GM18507 (cell line): ENCODE measurements at places on chromosomes 1 and 21.

- DNase-seq = no peak
These were observed 7.5 kb upstream of the FMO3 start for GRCh38 chr1:171083222-171083621.

DNA sequence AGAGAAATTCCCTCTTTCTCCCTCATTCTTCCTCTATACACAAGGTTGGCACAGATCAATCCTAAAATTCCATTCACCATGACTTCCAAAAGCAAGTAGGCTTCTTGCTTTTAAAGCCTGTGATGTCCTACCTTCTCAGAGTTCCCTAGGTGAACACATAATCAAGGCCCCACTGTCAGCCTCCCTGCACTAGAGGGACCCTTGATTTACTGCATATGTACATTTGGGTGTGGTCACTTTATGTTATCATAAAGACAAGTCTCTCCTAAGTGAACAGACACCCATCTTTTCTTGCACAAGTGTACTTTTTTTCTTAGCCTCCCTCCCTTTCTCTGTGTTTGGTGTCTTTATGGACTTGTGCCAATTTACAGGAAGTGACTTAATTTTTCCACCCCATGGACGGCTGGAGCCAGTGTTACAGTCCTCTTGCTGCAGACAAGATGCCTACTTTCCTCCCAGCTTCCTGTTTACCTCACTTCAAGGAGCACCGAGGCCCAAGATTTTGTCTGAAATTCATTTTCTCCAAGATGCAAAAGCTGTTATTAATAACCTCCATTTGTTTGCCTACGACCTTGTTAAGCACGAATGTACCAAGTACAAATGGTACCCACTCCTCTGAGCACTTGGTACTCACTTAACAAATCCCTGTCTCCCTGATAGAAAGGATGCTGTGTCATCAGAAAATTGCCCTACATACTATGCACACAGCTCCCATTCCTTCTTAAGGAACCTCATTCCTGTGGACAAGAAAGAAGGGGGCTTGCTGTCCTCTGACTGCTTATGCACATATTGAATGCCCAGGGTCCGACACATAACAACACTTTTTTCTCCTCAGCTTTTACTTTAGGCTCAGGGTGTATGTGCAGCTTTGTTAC is 82.8 kb upstream of the SLC44A3 start:
- no peak for DNase-seq

- no peak for DNase-seq
These were observed at the start of gene NEXN for GRCh38 chr1:77888081-77888780. TSS of gene NEXN (plus strand) at chr1:77888624. CDS start at chr1:77916107, 27,483 bp downstream.

DNA sequence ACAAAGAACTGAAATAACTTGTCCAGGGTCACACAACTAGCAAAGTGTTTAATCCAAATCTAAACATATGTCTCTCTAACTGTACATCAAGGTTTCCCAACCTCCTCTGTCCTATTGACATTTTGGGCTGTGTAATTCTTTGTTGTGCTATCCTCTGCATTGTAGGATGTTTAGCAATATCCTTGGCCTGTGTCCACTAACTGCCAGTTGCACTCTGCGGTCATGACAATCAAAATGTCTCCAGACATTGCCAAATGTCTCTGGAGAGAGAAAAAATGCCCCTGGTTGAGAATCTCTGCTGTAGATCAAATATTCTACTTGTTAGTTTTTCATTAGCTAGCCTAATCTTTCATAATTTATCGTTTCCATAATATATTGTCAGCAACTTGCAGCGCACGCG is 353.4 kb upstream of the NEGR1 start:
- DNase-seq = no peak

- DNase-seq = no peak
These were observed 3.7 kb upstream of the UCK2 start for GRCh38 chr1:165823552-165824268.

- DNase-seq = no peak
These were observed 31.1 kb downstream of the PIGP start for GRCh38 chr21:37041706-37042271.

DNA sequence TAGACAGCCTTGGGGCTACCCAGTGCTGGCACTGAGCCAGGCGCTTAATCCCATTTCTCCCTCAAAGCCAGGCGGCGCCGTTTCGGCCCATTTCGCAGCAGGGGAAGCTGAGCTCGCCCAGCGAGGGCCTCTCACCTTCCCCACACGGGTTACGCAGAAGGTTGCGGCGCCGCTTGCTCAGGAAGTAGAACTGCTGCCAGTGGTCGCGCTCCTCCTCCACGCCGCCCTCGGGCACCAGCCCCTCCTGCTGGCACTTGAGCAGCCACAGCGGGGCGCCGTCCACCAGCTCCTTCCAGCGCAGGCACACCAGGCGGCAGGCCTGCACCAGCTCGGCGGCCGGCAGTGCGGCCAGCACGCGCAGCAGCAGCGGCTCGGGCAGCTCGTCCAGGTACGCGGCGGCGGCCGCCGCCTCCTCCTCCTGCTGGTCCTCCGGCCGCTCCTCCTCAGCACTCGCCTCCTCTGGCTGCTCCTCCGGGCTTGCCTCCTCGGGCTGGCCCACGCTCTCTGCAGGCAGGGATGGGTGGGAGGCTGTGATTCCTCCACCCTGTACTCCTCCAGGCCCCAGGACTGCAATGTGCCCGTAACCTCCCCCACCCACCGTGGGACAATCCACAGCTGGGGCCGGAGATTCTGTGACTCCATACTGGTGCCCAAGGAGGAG is 3.8 kb downstream of the FBXO2 start:
- DNase-seq = peak; percentile 47

- DNase-seq = no peak
These were observed 48.1 kb upstream of the UBE2U start for GRCh38 chr1:64155278-64155677.

DNA sequence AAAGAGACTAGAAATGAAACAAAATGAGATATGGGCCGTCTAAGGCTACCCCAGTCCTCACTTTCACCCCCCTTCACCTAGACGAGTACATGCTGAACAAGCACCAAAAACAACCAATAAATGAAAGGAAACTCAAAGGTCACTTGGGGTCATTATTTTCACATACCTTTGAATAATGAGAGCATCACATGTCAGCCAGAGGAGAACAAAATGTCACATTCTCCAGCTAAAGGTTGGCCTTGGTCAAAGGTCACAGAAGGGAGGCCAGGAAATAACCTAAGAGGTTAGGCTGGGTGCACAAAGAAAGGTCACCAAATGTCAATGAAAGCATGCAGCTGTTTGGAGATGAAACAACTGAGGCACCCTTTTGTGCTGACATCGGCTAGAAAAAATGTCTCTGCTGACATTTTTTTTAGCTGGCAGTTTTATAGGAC is 288.7 kb upstream of the USP25 start:
- no peak for DNase-seq

DNA sequence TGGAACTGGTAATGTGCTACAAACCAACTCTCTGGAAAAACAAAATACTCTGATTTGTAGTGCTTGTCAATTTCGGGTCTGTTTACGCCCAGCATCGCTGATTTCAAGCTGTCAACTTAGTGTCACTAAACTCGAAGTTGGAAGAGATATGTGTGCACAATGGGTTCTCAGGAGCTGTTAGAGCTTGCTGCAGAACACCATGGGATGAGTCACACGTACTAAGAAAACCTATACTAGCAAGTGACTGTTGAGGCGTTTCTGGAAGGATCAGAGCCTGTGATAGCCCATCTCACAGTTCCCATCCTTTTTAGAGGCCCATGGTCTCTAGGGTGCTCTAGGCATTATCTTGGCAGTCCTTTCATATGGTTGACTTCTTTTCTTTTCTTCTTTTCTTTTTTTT is 14.3 kb downstream of the GMEB1 start:
- DNase-seq = no peak

- no peak for DNase-seq
These were observed 11.0 kb upstream of the PRKCZ start for GRCh38 chr1:2039251-2039650.

DNA sequence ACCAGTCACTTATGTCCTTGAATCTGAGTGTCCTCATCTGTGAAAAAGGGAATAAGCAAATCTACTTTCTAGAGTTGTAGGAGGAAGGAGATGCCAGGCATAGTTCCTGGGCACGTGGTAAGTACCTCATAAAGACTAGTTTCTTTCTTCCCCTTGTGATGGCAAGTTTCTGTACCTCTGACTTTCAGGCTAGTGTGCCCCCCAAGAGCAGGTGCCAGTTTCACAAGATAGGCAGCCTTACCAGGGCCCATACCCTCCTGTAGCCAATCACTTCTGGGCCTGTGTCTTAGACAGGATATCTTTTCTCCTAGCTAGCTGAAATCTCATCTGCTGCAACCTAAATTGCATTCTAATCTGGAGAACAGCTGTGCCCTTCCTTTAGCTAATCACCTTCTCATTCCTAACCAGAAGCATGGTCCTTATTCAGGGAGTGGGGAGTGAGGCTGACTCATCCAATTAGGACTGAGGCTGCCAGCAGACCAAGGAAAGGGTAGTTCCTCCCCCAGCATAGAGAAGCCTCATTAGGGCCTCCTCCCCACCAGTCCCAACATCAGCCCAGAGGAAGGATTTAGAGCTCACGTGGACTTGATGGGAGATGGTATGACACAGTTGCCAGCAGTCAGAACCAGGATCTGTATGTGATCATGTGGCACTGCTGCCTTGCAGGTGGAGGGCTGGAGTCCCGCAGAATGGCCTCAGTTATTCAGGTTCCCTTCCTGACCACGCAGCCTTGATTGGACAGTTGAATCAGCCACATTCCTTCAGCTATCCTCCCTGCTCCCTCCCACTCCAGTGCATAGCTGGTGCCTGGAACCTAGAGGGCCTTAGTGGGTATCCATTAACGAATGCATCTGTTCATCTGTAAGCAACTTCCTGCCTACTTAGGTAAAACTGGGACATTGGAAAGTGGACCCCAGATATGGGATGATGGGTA is 7.9 kb downstream of the KLHDC8A start:
- DNase-seq = no peak

GRCh38 chr1:145991735-145992412 is 4.5 kb downstream of the TXNIP start:
- no peak for DNase-seq

DNA sequence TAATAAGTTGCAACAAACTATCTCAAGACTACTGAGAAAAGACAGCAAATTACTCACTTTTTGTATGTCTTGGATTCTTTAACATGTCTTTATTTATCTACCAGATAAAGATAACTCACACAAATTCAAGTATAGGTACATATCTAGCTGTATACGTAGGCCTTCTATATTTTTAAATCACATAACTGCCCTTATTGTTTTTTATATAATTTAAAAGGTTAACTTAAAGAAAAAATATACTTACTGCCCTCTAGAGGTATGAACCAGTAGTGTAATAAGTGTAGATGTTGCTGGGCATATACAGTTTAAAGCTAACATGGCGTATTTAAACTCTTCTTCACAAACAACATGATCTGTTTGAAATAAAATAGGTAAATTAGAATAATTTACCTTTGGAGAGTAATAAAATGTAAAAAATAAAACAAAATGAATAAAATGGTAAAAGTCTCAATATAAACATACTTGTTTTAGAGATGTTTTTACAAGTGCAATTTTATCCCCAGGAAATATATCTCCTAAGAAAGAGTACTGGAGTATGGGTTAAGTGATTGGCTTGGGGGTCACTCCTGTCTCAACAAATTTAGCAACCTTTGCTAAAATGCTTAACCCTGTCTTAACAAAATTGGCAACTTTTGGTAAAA is 235.2 kb downstream of the KCNT2 start:
- peak; percentile 1 for DNase-seq

DNA sequence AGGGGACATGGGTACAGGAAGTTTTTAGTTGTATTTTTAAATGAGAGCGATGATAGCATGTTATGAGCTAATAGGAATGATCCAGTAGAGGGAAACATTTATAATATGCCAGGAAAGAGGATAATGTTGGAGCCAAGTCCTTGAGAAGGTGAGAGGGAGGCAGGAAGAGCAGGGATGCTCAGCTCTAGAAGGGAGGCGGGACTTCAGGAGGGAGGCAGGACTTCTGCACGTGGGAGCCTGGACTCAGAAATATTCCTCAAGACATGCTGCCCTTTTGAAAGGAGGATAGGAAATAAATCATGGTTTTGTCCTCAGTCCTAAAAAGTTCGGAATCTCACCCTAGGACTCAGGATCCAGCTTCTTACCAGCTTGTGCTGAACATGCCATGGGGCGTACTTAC is 5.9 kb downstream of the ADARB1 start:
- no peak for DNase-seq

DNA sequence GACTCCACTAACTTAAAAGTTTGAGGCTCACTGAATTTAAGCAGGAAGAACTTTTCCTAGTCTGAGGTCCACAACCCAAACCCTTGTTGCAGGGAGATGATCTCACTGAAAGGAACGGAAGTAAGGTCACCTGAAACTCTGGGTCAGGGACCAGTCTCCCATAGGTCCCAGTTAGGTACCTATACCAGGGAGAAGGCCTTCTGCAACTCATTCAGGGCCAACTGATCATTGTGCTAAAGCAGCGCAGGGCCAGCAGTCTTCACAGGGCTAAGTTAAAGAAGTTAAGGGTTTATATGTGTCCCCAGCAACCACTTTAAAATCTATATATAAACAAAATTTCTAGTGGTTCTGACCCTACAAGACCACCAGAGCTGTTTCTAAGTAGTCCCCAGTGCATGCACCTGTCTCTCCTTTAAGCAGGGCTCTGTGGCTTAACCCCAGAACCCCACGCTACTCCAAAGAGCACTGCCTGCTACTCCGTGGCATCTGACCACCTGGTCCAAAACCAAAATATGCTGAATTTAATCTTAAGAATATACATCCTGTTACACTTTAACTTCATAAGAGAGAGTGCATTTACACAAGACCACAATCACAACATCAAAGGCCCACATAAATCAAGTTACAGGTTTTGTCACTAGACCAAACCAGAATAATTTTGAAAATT is 2.8 kb downstream of the SRSF10 start:
- DNase-seq = no peak

DNA sequence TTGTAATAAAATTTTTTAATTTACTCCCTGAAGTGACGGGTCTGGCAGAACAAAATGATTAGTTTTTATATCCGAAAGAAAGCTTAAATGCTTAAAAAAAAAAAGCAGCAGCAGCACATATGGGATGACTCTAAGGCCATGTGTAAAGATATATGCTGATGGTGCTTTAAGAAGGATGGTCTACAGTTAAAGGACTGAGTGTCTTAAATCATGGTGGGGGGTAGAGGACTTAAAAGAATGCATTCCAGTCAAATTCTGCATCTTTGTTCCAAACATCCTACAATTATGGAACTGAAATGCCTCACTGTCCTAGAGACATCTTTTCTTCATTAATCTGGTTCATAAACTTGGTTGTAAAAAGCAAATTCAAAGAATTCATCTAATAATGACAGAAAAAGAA is 7.0 kb downstream of the KDM5B start:
- no peak for DNase-seq

- DNase-seq = no peak
These were observed 114.4 kb downstream of the PIK3R3 start for GRCh38 chr1:46017876-46018503.

- no peak for DNase-seq
These were observed 123.1 kb upstream of the ZBTB40 start for GRCh38 chr1:22328331-22329147.

- no peak for DNase-seq
These were observed 78.1 kb upstream of the JAK1 start for GRCh38 chr1:65044411-65044810.

- no peak for DNase-seq
These were observed 26.8 kb downstream of the GADD45A start for GRCh38 chr1:67711855-67712212.
